Skin of body (tissue), 3 donors: ENCODE measurements at places on chromosomes 7 and 10.

DNA sequence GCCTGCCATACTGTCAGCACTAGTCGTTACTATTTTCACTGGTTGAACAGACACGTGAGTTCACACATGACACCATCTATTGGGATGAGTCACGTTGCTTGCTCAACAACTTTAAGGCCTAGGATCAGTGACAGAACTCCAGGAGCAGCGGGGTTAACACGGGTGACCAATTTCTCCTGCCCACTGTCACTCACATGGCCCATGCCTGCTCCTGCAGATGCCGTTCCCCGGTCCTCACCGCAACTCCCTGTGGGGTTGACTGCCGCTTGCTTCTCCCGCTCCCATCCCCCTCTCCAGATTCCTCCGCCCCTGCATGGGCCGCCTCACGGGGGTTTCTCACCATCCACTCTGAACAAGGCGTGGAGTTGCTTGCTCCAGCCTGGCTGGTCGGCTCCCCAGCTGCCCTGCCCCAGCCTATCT lies 128.2 kb downstream of the TAX1BP1 start:
- no peak for DNase-seq

DNA sequence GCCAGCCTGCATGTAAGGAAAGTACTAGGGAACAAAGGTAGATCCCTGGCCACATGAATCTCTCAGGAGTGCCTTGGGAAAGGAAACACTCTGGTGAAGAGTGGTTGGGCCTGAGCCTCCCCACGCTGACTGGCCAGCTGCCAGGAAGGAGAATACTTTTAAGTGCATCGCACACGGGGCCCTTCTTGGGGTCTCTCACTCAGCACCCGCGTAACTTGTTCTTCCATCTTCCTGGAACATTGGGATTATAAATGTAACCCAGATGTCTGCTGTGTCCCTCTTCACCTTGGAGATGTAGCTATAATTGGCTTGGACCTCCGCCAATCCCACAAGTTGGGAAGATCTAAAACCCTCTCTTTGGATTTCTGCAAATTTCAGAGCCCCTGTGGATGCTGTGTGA lies 4.4 kb upstream of the GLI3 start:
- no peak for DNase-seq

GRCh38 chr10:73893426-73893825 lies 17.5 kb upstream of the PLAU start:
- no peak for DNase-seq

DNA sequence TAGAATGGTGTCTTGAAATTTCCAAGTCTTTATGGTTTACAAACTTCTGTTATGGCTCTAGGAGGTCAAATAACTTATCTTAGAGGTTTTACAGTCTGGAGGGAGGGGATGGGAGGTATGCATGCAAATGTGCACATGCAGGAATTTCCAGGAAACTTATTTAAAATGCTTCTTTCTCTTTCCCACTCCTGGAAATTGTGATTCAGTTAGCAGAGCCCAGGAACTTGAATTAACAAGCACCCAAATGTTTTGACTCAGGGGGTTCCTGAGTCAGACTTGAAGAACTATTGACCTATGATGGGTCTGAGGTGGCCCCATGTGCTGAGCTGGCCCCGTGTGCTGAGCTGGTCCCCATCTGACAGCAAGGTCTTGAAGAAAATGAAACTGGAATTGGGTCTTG lies 669.4 kb downstream of the INHBA start:
- DNase-seq = no peak
